ENCODE measurements at places on chromosomes 16 and 17.

- DNase-seq, result no peak
Measured at GRCh38 chr16:84648595-84649510, 542 bp downstream of the KLHL36 start.

DNA sequence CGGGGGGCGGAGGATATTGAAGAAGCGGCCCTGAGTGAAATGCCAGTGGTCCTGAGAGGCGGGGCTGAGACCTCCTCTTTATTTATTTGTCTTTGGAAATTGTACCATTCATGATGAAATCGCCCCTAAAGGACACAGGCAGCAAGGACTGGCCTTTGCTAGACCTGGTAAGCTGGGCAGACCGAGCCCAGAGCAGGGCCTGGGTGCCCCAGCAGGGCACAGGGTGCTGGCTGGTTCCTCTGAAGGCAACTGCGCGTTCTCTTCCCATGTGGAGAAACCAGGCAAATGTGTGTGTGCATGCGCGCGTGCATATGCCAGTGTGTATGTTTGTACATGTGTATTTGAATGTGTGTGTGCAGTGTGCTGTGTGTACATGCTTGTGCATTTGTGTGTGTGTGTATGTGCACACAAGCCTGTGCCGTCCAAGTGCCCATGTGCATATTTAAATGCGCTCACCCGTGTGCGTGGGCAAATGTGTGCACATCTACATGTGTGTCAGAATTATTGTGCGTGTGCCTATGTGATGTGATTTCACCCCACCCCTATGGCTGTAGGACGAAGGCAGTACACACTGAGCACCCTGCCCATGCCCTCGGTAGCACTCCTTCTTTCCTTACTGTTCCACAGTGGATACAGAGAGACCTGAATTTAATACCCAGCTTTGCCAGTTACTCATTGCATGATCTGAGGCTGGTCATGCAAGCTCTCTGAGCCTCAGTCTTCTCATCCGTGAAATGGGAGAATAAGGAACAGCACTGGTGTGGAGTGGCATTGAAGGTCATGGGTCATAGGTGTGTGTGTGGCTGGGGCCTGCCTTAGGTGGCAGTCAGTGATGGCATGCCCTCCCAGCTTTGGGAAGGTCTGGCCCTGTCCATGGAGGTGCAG, 105.2 kb downstream of the CMIP start:
- DNase-seq, result no peak

DNA sequence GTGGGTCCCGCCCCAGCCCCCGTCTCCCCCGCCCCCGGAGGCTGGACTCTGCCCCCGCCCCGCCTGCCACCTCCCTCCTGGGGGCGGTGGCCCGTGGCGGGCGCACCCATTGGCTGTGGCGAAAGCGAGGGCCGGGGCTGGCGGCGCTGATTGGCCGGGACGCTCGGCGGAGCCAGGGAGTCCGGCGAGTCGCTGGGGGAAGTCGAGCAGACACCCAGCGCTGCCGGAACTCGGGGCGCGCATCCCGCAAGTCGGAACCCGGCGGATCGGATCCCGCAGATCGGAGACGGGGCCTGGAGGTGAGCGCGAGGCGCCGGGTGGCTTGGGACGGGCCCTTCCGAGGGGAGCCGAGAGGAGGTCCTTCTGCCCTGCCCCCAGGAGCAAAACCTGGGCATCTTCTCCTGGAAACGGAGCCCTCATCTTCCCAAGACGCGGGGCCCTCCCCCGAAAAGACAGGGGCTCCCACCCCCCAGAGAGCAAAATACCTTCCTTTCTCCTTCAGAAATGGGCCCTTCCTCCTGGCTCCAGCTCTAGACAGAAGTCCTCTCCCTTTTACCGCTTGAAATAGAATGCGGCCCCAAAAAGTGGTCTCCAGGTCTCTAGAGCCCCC, at the start of gene ABAT:
TSS of gene ABAT (plus strand) at position 205 of the 610 bp plus-strand sequence. CDS start 61,123 bp downstream, outside the sequence.
- DNase-seq, result no peak

GRCh38 chr16:30858829-30859423, 35.0 kb downstream of the BCL7C start:
- no peak for DNase-seq

GRCh38 chr17:77729587-77729986, 228.9 kb upstream of the TNRC6C start:
- no peak for DNase-seq

GRCh38 chr16:50121278-50121677, 31.8 kb upstream of the TENT4B start:
- DNase-seq, result no peak

DNA sequence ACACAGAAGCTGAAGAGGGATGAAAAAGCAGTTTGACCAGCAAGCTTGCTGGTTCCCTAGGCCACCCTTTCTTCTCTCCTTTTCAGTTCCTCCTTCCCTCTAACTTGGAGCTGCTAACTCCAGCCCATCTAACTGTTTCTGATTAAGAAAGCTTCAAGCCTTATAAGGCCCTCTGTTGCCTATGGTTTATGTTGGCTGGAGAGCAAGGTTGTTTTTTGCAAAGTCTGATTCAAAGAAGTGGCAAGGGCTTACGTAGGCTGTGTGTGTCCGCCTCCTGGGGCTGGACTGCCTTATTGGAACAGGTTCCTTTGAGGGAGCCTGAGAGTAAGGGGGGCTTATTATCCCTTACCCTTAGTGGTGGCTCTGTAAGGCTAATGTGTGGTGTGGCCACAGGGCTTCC, 7.1 kb downstream of the AKAP1 start:
- no peak for DNase-seq

- DNase-seq, result no peak
Measured at GRCh38 chr17:81166033-81166492, at the start of gene AATK. AATK (minus strand) TSS chr17:81166221; CDS start chr17:81165992, 229 bp downstream.

GRCh38 chr16:58502217-58502921, 2.4 kb downstream of the NDRG4 start:
- DNase-seq, result no peak

GRCh38 chr17:17078832-17079231, 36.6 kb downstream of the MPRIP start:
- DNase-seq, result no peak

- DNase-seq, result no peak
Measured at GRCh38 chr16:4420505-4421105, 4.2 kb upstream of the CORO7 start.

DNA sequence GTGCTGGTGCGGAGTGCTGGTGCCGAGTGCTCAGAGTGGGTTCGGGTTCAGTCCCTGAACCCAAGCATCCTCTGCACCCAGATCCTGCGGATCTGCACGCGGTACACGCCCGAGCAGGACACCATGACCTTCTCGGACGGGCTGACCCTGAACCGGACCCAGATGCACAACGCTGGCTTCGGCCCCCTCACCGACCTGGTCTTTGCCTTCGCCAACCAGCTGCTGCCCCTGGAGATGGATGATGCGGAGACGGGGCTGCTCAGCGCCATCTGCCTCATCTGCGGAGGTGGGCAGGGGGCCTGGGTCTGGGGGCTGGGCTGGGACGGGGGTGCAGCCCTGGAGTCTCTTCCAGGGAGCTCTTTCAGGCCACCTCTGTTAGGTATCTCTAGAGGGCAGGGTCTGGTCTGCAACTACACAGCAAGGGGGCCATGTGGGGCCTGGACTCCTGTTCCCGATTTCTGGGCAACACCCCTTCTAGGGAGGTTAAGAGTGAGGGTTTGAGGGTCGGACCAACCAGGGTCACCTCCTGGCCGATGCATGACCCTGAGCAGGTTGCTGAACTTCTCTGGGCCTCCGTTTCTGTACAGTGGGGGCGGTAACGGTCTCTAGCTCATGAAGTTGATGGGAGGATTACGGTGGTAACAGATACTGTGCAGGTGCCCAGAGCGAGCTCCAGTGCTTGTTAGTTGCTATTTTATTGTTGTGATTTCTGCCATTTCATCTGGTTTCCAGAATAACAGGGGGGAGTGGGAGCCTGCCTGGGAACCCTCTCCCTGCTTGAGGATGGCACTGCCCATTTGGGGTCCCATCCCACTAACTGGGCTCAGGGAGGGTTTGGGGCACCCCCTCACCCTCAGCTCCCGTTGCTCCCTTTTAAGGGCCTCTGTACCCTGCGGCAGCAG, 10.1 kb downstream of the GJD3 start:
- DNase-seq, result no peak

DNA sequence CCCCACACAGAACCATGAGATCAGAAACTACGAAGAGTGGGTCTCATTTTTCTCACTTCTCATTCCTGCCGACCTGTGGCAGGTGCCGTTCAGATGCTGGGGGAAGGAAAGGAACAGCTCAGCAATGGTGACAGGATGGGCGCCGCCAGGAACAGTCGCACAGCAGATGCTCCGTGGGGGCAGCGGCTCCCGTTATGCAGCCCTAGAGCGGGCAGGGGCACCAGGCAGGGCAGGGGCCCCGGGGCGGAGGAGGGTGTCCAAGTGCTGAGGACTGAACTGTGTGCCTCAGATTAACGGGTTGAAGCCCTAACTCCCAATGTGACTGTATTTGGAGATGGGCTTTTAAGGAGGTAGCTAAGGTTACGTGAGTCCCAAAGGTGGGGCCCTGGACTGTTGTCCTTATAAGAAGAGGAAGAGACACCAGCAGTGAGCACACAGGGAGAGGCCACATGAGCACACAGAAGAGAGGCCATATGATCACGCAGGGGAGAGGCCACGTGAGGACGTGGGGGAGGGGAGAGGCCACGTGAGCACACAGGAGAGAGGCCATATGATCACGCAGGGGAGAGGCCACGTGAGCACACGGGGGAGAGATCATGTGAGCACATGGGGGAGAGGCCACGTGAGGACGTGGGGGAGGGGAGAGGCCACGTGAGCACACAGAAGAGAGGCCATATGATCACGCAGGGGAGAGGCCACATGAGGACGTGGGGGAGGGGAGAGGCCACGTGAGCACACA, 95.7 kb upstream of the METRNL start:
- DNase-seq, result no peak

- DNase-seq, result no peak
Measured at GRCh38 chr16:57384248-57385070, 12.2 kb downstream of the CX3CL1 start.

- DNase-seq, result no peak
Measured at GRCh38 chr16:57749101-57749692, 13.6 kb downstream of the KATNB1 start.

- DNase-seq, result no peak
Measured at GRCh38 chr17:21374441-21375161, 1.6 kb upstream of the KCNJ12 start.

DNA sequence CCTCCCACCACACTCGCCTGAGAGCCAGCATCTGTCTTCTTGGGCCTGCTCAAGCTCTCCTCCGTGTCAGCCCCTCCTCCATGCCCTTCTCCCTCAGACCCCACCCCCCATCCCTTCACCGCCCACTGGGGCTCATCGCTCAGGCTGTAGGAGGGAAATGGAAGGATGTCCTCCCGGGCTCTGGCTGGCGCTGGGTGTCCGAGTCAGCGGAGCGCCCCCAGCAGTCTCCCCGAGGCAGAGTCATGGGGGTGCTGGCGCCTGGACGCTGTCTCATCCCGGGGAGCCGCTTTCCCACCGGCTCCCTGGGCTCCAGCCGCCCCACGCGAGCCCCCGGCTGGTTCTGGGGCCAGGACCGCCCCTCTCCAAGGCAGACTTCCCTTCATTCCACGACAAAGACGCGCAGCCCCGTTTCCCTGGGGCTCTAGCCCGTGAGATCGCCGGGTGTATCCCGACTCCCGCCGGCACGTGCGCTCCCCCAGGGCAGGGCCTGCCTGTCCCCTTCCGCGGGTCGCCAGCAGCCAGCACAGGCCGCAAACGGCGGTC, 428 bp upstream of the ANTKMT start:
- DNase-seq, result no peak

- DNase-seq, result no peak
Measured at GRCh38 chr17:30450125-30451027, 26.8 kb upstream of the GOSR1 start.

DNA sequence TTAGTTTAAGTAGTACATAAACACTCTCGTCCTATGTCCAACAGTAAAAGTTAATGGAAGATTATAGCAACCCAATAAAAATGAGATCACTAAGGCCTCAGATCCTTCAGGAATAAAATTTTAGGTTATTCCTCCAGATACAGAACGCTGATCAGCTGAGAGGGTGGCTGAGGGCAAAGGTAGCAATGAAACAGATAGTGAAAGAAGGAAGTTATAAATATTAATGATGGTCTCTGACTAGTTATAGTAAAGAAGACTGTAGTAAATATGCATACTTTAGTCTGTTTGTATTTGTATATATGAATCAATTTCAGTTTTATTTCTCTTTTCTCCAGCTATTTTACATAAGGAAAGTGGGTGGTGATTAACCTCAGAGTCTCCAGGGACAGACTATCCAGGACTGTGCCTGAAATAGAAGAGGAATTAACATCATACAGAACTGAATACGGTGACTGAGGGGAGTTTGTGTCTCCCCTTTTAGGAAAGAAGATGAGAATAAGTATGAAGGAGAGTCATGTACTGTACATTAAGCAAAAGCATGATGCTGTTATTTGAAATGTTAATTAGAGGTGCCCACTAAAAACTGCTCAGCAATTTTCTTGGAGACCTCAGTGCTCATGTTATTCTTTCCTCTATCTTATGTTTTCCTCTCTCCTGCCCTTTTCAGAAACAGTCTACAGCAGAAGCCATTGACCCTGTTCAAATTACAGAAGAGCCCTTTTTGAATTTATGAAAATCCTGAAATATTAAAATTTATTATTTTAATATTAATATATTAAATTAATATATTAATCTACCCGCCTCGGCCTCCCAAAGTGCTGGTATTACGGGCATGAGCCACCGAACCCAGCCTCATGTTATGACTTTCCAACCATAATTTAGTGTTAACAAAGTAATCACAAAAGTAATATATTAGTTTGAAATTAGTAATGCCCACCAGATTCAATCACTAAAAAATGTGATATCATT, 36.5 kb upstream of the DHRS7B start:
- no peak for DNase-seq

DNA sequence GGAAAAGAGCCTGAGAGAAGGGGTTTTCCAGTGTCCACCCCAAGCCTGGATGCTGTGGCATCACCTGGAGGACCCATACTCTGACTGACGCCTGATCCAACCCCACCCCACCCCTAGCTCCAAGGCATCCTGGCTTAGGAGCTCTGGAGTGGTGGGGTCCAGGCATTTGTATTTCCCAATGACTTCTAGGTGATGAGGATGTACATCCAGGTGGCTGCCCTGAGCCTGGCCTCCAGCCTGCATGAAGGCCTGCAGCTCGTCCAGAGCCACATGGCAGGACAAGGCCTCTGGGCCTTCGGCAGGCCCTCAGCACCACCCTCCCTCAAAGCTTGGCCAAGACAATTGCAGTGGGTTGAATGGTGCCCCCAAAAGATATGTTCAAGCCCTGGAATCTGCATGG, 347.5 kb downstream of the C16orf95 start:
- DNase-seq, result no peak

- no peak for DNase-seq
Measured at GRCh38 chr16:62966626-62967025, 930.4 kb upstream of the CDH8 start.

GRCh38 chr16:85586380-85587104, 26.6 kb upstream of the GSE1 start:
- no peak for DNase-seq

GRCh38 chr16:72848759-72849664, 198.9 kb downstream of the ZFHX3 start:
- no peak for DNase-seq
